ENCODE measurements at places on chromosomes 11 and 22.

GRCh38 chr11:133579165-133580031 lies 47.1 kb upstream of the OPCML start:
- no peak for DNase-seq

DNA sequence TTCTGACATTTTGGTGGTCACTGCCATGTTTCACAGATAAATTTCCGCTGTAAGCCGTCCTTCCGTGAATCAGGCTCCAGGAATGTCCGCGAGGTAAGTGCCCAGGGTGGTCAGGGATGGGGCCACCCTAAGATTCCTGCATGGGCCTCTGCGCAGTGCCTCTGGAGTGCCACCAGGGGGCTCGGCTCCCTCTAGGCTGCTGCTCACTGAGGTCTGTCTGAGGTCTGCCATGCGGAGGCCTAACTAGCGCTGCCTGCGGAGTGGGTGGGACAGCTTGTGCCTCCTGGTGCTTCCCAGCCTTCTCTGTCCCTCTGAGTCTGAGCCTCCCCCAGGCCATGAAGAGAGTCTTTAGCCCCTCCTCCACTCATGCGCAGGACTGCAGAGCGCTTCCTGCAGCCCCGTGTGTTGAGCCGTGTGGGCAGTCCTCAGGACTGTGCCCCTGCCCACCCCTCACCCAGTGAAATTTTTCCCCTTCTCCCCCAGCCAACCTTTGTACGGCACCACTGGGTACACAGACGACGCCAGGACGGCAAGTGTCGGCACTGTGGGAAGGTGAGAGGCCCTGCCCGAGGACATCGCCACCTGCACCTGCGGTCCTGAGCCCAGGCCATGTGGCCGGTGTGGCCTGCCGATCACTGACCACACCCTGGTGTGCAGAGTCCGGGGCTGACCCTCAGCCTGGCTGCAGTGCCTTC lies 11.9 kb upstream of the MDK start:
- peak; percentile 74 for DNase-seq

- peak; percentile 76 for DNase-seq
Observed at GRCh38 chr11:102384419-102385079, 37.5 kb downstream of the BIRC2 start.

DNA sequence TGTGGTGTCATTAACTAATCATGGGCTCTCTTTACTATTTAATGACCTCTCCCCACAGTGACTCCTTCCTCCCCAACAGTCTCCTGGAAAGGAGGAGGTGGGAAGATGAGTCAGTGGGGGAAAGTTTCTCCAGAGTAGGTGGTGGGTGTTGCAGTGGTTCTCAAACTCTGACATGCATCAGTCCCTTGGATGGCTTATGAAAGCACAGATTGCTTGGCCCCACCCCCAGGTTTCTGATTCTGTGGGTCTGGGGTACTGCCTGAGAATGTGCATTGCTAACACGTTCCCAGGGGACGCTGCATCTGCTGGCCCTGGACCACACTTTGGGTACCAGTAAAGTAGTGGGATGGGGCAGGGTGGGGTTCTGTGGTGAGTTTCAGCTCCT lies 9.8 kb downstream of the CD82 start:
- no peak for DNase-seq

- no peak for DNase-seq
Observed at GRCh38 chr11:127039591-127039990, 39.0 kb upstream of the KIRREL3 start.

- DNase-seq, result no peak
Observed at GRCh38 chr22:25109878-25110595, 89.6 kb upstream of the CRYBB3 start.

DNA sequence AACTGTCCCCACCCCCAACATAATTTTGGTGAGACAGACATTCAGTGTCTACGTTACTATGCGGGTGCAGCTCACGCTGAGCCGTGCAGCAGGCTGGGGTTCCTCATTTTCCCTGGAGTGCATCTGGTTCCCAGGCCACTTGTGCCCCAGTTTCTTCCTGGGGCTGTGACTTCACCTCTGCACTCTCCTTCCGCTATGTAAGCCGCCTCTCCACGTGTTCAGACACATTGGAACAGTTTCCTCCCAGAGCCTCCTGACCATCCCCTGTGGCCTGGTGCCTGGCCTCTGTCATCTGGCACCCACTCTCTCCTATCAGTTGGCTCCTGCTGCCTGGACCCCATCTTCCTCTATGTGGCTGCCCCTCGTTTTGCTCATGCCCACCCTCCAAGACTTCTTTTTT lies 46.2 kb upstream of the A4GALT start:
- peak; percentile 61 for DNase-seq

GRCh38 chr11:70111269-70112016 lies 33.3 kb downstream of the ANO1 start:
- DNase-seq, result peak; percentile 83

DNA sequence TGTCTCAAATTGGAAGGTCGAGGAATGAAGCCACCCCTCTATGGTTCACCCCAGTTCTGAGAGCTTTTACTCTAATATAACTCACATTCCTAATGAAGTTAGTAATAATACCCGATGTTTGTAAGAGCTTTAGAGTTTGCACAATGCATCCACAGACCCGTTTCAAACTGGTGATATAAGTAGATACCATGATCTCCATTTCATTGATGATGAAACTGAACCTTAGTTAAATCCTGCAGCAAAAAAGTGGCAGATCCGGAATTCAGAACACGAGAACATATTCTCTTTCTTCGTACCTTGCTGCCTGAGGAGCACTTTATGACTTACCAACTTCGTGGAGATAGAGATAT lies 757 bp upstream of the RBFOX2 start:
- DNase-seq, result no peak

DNA sequence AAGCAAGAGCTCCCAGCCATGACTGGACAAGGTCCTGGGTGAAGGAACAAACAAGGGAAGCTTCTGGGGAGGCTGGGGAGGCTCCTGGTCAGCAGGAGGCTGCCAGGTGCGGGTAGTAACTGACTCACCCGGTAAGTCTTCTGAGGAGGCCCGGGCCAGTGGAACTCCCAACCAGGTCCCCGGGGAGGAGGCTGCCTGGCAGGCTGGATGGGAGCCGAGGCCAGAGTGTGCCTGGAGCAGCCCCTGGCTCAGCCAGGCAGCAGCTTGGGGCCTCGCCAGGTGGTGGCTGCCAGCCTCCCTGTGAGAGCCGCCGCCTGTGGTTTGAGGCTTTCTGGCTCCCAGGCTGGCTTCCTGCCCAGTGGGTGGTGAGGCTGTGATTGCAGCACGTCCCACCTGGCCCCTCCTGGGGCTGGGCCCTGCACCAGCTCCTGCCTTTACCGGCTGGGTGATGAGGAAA lies 46.2 kb downstream of the IGF2 start:
- peak; percentile 86 for DNase-seq

DNA sequence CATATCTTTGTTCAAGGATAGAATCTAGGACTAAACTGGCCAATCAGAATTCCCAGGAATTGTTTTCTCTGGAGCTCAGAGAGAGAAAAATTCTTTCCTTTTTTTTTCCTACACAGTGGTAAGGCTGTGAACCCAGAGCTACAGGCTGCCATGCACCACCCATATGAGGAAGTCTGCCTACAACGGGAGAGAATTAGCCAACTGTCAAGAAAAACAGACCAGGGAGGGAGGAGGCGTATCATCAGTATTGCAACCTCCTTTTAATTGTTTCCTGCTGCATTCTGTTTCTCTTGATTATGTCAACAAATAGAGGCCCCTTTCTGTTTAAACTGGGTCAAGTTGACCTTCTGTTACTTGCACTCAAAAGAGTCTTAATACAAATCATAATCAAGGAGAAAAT lies 176.5 kb upstream of the UBASH3B start:
- no peak for DNase-seq

DNA sequence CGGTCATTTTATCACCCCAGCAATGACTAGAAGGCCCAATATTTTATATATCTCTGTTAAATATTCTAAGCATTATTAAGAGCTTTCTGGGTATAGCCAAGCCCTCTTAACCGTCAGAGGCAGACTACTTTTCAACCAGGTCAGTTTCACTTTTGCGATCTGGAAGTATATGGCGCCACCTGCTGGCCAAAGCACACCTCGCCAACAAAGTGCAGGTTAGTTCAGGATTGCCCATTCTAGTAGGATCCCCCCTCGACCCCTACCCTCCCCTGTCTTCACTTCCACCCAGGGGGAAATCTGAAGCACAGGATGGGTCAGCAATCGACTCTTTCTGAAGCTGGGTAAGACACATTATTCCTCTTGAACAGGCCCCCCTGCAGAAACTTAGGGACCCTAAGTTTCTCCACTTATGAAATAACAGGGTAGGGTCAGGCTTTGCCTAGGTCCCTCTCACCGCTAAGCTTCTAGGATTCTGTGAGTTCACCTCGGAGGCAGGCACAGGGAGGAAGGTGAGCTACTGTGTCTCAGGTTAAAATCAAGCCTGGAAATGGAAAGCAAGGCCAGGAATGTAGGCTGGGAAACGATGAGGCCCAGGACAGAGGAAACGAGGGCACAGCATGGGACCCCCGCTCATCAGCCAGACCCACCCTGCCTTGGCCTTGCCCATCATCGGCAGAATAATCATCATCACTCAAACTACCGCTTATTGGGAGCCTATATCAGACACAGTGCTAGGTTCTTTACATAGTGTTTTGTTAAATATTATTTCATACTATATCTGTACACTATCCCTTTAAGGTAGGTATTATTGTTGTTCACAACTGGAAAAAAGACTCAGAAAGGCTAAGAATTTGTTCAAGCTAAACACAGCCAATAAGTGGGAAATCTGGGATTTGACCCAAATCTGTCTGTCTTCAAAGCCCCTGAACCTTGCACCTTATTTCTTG lies 35.6 kb downstream of the KCNJ1 start:
- peak; percentile 89 for DNase-seq

- DNase-seq, result no peak
Observed at GRCh38 chr11:617912-618682, 2.3 kb upstream of the IRF7 start.

GRCh38 chr11:22405377-22405776 lies 67.2 kb downstream of the SLC17A6 start:
- DNase-seq, result no peak

DNA sequence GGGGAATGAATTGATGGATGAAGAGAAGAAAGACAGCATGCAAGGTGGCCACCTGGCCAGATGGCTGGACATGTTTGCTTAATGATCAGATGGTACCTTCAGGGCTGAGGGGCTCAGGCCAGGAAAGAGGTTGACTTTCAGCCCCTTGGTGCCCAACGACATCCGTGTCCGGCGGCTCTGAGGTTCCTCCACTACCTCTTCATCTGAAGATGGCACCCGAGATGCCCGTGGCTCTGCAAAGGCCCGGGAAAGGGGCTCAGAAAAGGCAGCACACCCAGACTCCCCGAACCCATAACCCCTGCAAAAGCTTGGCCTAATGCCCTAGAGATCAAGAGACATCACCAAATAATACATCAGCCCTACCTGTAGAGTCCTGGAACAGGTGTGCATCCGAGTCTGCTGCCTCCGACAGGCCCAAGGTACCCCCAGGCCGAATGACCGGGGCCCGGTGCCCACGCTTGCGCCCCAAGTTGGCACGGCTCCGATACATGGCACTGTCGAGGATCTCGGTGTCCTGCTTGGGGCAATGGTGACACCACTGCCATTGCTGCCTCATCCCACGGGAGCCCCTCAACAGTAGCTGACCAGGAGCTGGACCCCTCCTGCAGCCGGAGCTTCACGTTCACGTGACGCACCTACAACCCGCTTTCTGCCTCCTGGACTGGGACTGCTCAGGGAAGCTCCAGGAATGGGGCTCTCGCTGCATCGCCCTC lies 22.9 kb downstream of the TNKS1BP1 start:
- no peak for DNase-seq

DNA sequence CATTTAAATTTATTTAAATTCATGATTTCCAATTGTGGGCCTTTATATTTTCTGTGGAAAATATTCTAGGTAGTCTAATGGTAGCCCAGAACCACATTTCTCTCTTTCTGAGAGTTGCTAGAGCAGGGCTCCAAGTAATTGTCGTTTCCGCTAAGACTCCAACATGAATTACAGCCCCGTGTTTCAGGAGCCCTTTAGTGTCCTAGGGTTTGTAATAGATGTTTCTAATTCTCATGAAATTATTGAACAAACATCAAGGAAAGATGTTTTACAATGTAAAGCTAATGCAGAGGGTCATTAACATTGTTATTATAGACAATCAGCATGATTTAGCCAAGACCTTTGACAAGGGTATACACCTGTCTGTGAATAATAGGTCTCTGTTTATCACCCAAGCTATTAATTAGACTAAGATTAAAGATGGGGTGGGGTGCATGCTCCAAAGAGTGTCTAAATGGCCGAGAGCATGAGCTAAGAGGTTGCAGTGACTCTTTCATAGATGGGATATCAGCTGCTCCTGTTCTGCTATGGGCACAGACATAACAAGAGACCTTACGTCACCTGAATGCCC lies 81.8 kb upstream of the NTM start:
- no peak for DNase-seq

DNA sequence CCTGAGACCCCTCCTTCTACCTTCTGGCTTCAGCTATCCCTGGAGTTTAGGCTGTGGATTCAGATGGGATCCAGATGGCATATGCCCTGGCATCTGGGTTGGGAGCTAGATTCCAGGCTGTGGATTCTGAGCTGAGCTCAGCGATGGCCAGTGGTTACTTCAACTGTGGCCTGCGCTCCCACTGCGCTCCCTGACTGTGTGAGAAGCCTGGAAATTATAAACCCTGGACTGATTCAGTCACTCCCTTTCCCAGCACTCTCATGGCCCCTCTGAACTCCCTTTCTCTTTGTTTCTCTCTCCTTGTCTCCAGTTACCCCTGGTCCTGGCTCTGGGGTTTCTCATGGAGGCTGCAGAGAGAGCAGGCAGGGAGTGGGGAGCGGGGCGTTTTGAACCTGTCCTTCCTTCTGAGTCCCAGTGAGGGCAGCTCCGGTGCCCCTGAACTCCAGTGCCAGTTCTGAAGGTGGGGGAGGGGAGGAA lies 4.8 kb downstream of the ARHGEF17 start:
- no peak for DNase-seq

DNA sequence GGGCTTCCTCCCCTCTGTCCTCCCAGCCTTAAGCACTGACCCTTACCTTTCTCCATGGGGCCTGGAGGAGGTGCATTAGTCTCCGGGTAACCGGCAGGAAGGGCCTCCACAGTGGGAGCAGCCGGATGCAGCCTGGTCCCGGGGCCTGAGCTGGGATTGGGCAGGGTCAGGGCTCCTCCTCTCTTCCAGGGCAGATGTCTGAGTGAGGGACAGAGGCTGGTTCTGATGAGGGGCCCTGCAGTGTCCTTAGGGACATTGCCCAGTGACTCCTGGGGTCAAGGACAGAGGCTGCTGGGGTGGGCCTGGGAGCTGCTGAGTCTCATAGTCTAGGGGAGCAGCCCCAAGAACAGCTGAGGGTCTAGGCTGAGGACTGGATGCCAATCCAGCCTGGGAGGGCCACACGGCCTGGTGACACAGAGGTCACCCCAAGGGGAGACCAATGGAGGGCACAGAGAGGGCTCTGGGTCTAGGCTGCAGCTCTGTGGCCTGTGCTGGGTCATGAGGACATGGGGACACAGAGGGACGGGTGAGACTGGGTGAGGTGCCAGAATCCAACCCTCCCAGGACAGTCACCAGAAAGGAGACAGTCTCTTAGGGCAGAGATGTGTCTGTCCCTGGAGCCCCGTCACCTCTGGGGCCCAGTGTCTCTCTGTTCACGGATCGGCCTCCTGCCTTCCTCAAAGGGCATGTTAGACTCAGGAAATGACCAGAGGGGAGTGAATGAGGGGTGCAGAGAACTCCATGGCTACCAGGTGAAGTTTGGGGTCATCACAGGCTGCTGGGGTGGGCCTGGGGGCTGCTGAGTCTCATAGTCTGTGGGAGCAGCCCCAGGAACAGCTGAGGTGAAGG lies 6.5 kb downstream of the IGLL5 start:
- no peak for DNase-seq

Measured in heart left ventricle (tissue), 16 donors.